ENCODE measurements at places on chromosomes 6 and 20. TPM values are rescaled to one million over a fixed set of nuclear protein-coding genes. Genes with fewer than 3 reads are reported as not detected.

SLC32A1 gene
- total RNA-seq: not detected

FOXA2 gene
- total RNA-seq: not detected

FAM120B gene
- 26.0 TPM for total RNA-seq

GJA10 gene
- total RNA-seq: 1.3 TPM

MOXD1 gene
- 0.45 TPM for total RNA-seq

GGT7 gene
- 4.6 TPM for total RNA-seq

IL20RA gene
- not detected for total RNA-seq

GRCh38 chr20:6235510-6235909, 112.7 kb upstream of the FERMT1 start:
- DNase-seq: no peak

GRCh38 chr6:168029459-168030217, 32.2 kb downstream of the KIF25 start:
- DNase-seq: no peak

DNA sequence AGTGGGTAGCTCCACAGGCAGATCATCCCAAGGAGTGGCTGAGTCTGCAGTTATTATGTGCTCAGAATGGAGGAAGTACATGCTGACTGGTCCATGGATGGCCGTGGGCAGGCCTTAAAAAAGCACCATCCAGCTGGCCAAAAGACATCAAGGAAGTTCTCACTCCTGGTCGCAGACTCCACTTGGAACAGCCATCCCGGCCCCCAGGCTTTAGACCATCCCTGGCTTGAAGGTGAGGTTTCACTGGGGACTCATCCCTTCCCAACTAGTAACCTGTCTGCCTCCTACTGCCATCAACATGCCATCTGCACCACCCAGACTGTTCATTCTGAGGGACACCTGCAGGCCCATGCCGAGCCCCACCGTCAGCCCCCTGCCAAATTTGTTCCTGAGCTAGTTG, 36.1 kb upstream of the OPRM1 start:
- no peak for DNase-seq

DNA sequence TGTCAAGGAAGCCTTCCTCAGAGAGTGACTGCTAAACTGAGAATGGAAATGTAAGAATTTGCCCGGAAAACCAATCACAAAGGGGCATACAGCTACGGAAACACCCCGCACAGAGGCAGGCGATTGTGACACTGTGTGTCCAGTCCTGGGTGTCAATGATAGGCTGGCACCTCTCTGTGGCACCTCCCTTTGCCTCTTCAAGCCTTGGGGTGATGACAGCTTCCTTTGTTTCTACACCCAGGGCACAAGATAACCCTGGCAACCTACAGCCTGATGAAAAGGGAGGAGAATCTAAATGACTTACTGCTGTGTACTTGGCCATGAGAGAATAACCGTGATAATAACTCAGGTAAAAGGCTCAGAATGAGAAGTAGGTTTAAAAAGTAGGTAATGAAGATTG, 93.6 kb upstream of the SSTR4 start:
- DNase-seq: no peak

GRCh38 chr6:414447-414846, 22.9 kb downstream of the IRF4 start:
- no peak for DNase-seq

GRCh38 chr6:13287104-13287503, 41.2 kb downstream of the TBC1D7 start:
- no peak for DNase-seq

DNA sequence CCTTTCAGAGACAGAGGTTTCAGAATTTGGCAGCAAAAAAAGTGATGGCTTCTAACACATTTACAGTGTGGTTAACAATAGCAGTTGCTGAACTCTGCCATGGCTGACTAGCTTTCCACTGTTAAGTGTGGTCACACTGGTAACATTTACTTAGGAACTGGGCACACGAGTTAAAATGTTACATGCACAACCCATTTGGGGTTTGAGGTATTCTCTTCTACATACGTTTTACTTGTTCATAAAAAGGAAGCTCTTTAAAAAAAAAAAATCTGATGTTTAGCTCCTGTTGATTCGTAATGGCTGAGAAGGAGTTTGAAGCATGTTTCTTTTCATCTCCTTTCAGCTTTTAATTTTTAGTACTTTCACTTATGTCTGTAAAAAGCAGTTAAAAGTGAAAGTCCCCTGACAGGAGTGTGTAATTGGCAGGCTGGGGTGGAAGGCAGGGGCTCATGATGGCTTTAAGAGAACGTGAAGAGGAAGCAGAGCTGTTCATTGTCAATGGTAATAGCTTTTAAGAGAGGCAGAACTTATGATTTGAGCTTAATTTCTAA, 245.9 kb downstream of the FARS2 start:
- no peak for DNase-seq

- DNase-seq: no peak
These were observed 12.1 kb upstream of the TSPYL1 start for GRCh38 chr6:116291701-116292396.

- DNase-seq: peak; percentile 67
These were observed 504 bp downstream of the VPS16 start for GRCh38 chr20:2840967-2841531.

DNA sequence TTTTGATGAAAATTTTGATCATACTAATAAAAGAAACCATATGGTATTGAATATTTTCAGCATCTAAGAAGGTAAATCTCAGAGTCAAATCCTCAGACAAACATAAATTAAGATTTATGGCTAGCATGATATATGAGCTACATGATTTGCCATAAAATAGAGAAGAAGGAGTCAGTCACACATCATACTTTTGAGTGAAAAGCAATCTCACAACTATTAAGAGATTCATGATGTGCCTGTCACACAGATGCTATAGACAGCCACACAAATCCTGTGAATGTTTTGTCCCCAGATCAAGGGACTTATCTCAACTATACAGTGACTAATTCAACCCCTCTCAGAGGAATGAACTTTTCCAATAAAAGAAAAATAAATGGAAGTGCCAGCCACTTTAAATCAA, 85.7 kb downstream of the BTBD9 start:
- no peak for DNase-seq
